Non-pigmented ciliary epithelial cell (primary cell): ENCODE measurements at places on chromosomes 3 and 15.

GRCh38 chr3:158748237-158748828 lies 16.1 kb upstream of the RARRES1 start:
- no peak for DNase-seq

- no peak for DNase-seq
Observed at GRCh38 chr3:12117473-12117872, 41.2 kb downstream of the TIMP4 start.

GRCh38 chr3:185935465-185936272 lies 2.1 kb downstream of the TRA2B start:
- no peak for DNase-seq

- DNase-seq = no peak
Observed at GRCh38 chr15:68585574-68586273, 6.9 kb downstream of the CORO2B start.

GRCh38 chr3:170205302-170205701 lies 16.9 kb upstream of the PRKCI start:
- DNase-seq = no peak

DNA sequence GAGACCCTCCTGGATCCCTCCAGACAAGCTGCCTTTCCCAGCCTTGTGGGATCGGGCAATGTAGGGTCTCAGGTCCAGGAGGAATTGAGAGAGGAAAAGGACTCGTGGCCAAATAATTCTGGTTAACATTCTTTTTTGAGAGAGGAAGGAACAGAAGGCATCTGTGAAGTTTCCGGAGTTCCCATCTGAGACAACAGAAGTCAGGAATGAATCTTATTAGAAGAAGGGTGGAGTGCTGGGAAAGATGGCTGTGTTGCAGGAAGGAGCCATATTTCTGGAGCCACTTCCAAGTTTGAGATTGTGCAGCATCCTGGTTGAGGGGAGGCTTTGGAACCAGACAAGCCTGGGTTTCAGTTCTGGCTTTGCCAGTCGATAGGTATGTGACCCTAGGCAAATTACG lies 9.4 kb downstream of the BOC start:
- no peak for DNase-seq

DNA sequence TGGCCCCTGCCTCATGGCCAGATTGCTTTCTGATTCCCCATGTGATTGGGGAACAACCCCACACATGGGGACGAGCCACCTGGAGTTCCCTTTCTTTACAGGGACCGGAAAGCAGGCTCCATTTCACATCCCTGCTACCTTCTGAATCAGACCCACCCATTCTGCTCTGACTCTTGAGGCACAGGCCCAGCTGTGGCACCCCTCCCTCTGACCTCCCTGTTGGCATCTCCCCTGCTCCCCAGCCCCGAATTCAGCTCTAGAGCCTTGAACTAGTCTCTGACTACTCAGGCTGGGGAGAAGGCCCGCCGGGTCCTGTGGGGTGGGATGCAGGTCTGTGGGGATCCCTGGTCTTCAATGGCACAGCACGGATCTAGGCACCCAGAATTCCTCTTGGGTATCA lies 12.1 kb downstream of the FAM3D start:
- DNase-seq = no peak

- no peak for DNase-seq
Observed at GRCh38 chr3:135165260-135165659, 370.2 kb downstream of the EPHB1 start.

DNA sequence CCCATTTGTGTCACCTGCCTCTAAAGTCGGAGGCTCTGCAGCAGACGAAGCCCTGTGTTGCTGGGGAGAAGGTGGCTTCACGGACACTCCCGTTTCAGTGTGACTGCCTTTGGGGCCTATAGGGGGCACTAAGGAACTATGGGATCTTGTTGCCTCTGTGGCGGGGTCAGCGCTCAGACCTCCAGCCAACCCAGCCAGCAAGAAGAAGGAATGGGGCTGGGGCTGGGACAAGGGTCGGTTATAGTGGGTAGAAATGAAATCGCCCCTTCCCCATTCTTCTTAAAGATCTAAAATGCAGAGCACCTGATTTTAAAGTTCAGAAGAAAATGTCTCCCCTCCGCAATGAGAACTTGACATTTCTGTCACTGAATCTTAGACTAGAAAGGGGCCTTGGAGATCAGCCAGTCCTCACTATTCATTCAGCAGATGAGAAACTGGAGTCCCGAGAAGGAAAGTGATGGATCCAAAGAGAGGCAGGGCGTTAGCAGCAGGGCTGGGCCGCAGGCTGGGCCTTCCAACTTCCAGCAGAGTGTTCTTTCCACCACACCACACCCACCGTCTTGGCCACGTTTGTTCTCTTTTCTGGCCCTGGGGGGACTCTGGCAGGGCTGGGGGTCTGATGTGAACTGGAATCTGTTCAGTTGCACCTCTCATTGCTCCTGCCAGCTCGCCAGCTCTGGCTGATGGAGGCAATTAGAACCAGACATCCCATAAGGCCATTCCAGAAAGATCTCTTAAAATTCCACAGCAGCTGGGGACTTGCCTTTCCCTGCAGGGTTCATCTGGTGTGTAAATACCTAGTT lies 195.4 kb downstream of the OPA1 start:
- no peak for DNase-seq

- no peak for DNase-seq
Observed at GRCh38 chr15:82371656-82372055, 22.4 kb upstream of the GOLGA6L10 start.

DNA sequence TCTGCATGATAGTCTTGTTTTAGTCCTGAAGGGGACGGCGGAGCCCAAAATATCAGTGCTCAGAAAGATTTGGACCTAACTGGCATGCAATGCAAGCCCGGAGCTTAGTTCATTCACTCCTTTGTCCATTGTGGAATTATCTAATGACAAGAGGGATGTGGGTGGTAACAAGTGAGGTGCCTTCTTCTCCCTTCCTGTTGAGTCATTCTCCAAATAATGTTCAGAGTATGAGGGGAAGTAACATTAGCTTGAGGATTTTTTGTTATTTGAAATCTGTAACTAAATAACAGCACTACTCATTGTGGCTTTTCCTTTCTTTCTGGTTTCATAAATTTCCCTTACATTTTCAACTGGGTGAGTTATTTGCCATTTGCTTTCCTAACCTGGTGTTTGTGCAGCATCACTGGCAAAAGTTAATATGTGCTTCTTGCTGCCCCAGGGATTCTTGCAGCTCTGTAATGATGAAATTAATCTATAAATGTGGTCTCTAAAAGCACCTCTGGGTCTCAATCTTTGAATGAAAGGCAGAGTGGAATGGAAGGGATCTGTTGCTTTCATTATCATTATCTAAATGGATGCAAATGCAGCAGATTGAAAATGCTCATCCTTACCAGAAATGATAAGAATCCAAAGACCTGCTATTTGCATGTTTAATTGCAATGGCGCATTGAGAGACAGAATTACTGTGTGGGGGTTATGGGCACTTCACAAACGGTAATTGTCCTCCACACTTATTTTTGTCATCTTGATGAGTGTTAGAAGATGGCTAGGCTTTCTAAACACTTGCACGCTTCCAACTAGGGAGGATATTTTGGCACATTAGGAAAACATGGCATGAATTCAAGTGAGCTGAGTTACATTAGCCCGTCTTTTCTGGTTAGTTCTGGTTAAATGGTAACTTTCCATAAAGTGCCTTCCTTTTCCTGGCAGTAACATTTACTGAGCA lies 89.9 kb upstream of the MITF start:
- DNase-seq = no peak

DNA sequence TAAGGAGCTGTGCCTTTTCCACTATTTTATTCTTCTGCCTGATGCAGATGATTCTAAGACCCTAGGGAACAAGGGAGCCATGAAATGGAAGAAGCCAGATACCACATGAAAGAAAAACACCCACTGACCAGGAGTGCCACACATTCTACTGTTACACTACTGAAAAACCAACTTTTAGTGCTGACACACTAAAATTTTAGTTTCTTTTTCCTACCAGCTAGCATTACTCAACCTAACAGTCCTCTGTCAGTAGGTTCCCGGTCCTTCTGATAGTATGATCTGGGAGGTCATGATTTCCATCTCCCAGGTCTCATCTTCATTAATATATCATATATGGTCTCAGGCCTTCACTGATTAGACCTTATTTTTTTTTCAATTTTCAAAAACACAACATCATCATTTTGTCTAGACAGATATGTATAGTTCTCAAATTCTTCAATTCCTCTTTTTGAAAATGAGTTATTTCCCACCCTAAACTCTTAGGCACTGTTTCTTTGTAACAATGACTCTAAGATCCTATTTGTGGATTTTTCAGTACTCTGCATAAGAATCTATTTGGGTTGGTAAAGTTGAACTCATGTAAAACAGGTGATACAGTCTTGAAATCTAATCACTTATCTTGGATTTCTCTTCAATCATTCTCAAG lies 321.8 kb downstream of the CTNNB1 start:
- no peak for DNase-seq

GRCh38 chr3:106332129-106332528 lies 463.3 kb upstream of the CBLB start:
- no peak for DNase-seq

GRCh38 chr3:29324180-29324651 lies 43.3 kb downstream of the RBMS3 start:
- peak; percentile 69 for DNase-seq

GRCh38 chr3:128863560-128863959 lies 15.9 kb upstream of the ACAD9 start:
- DNase-seq = no peak

GRCh38 chr3:154602241-154602640 lies 172.3 kb upstream of the GPR149 start:
- no peak for DNase-seq

- no peak for DNase-seq
Observed at GRCh38 chr3:145124900-145125678, 1035.9 kb downstream of the PLOD2 start.

- peak; percentile 82 for DNase-seq
Observed at GRCh38 chr3:58161435-58162398, 49.1 kb downstream of the DNASE1L3 start.

DNA sequence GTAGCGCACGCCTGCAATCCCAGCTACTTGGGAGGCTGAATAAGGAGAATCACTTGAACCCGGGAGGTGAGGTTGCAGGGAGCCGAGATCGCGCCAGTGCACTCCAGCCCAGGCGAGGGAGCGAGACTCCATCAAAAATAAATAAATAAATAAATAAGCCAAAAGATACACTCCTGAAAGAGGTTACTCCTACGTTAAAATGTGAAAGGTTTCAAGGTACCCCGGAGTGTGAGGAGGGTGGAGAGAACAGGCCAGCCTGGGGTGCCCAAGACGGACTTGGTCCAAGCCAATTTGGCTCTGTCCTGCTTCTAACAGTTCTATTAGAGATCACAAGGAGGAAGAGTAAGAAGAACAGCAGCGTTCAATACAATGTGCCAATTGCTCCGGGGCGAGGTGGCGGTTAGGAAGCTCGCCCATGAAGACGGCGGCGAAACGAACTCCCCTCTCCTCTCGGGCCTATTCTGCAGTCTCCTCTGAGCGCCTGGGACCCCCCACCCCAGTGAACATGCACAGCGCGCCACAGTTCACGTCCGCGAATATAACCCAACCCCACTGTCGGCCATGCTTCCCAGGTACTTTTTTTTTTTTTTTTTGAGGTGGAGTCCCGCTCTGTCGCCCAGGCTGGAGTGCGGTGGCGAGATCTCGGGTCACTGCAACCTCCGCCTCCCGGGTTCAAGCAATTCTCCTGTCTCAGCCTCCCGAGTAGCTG lies 942 bp downstream of the ELP6 start:
- DNase-seq = no peak

DNA sequence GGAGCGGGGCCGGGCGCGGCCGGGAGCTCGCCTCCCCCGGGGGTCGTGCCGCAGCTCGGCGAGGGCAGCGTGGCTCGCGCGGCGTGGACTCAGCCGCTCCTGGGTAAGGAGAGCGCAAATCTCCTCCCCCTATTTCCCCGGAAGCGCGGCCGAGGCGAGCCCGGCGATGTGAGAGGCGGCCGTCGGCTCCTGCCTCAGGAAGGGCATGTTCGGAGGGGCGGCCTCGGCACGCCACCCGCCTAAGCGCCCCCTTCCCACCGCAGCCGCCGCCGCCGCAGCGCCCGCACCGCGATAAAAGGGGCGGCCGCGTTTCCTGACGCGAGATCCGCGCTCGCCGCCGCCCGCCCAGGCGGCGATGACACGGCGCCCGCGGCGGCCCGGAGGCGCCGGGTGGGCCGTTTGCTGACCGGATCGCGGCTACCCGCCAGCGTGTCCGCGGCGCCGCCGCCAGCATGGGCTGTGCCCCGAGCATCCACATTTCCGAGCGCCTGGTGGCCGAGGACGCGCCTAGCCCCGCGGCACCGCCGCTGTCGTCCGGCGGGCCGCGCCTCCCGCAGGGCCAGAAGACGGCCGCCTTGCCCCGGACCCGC lies at the start of gene PDE8A:
TSS of gene PDE8A (plus strand) at position 146 of the 590 bp plus-strand sequence. CDS start at position 453, 307 bp downstream.
- DNase-seq = no peak

DNA sequence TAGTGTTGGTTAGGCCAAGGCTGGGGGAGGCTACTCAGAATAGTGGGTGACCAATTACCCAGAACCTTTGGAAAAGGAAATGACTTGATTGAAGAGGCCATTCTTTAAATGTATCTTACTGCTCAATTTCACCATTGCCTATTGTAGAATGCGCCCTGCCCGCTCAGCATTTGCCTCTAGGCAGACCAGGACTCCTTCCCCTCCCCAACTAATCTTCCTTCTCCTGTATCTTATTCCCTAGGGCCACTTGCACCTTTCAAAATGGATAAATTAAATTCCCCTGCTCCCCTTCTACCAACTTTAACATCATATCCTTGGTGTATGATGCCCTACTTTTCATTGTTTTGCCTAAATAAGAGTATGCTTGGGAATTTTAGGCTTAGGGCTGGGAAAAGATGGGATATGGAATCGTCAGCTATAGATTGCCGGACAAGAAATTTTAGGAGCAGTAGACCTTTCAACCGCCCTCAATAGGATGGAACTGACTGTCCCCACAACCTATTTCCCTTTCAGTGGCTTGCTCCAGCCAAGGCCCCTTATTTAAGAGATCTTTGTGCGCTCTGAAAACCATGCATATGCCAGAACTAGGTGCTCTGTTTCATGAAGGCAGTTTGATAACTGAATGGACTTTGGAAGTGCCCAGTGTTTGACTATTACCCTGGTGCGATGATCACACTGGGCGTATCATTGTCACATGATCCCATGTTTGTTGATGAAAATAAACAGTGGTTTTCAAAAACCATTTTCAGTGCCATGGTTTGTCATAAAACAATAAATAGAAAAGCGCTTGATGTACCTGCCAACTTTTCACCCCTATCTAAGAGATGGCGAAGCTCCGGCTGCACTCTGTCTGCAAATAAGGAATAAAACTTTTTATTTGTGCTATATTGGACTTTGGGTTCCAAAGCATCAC lies 74.3 kb upstream of the TSEN2 start:
- no peak for DNase-seq

- DNase-seq = no peak
Observed at GRCh38 chr3:52225452-52226228, at the start of gene TLR9. TLR9 (minus strand) TSS chr3:52225645; CDS start chr3:52225529, 116 bp downstream.

- no peak for DNase-seq
Observed at GRCh38 chr3:14943042-14943441, 4.3 kb upstream of the NR2C2 start.

GRCh38 chr3:131072845-131073244 lies 46.2 kb downstream of the NEK11 start:
- no peak for DNase-seq
